ENCODE measurements at places on chromosomes 12 and 14. TPM values are rescaled to one million over a fixed set of nuclear protein-coding genes. Genes with fewer than 3 reads are reported as not detected.

The KRT8 gene
- 110 TPM for total RNA-seq

The ANKS1B gene
- total RNA-seq: 9.5 TPM

The SUOX gene
- 21.5 TPM for total RNA-seq

The BICDL1 gene
- 58.6 TPM for total RNA-seq

The CMA1 gene
- 0.84 TPM for total RNA-seq

The TMPRSS12 gene
- total RNA-seq: not detected

The C3AR1 gene
- 43.0 TPM for total RNA-seq

The GPX2 gene
- total RNA-seq: not detected

The FGF6 gene
- not detected for total RNA-seq

The PRIMA1 gene
- total RNA-seq: 2.3 TPM

The NPFF gene
- total RNA-seq: not detected

The JPH4 gene
- 0.56 TPM for total RNA-seq

The STAC3 gene
- total RNA-seq: 2.7 TPM

The IRAK3 gene
- total RNA-seq: 136 TPM

The RAB2B gene
- 21.3 TPM for total RNA-seq

The GALNT6 gene
- total RNA-seq: 12.9 TPM

The SLC22A17 gene
- total RNA-seq: 8.8 TPM

The SLC2A13 gene
- total RNA-seq: 25.9 TPM

The RTL1 gene
- not detected for total RNA-seq

The CLEC2A gene
- not detected for total RNA-seq

The IL22 gene
- total RNA-seq: not detected

The VIPAS39 gene
- total RNA-seq: 9.5 TPM
